ENCODE measurements at places on chromosomes 3 and 15.

GRCh38 chr15:90055182-90055581 is 47.1 kb downstream of the IDH2 start:
- DNase-seq = no peak

DNA sequence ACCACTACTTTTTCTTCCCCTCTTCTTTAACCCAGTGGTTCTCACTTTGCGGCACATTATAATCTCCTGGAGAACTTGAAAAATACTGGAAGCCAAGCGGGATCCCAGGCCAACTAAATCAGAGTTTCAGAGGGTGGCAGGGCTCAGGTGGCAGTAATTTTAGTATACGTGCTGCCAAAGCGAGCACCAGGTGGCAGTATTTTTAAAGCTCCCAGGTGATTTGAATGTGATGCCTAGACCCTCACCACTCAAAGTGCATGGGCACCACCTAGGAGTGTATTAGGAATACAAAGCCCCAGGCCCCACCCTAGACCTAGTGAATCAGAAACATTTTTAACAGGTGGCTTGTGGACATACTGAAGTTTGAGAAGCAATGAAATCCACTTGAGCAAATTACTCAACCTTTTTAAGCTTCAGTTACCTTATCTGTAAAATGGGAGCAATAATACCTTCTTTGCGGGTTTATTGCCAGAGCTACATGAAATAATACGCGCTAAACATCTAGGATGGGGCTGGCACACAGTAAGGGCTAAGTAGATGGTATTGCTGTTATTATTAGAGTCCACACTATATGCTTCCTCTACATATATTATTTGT is 8.3 kb downstream of the B3GALNT1 start:
- no peak for DNase-seq

DNA sequence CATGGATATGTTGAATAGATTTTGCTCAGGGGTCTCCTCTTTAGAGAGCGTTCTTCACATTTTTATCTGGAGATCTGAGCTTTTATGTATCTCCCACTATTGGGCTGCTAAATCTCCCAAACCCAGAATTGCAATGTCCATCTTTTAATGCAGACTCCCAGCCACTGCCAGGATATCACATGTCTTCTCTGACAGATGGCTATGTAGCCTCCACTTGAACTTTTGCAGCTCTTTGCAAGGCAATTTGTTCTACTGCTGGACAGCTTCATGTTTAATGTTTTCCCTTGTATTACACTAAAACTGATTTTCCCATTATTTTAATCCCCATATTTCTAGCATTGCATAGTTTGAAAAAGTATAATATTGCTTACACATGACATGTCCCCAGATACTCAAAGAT is 177.2 kb downstream of the LPP start:
- no peak for DNase-seq

DNA sequence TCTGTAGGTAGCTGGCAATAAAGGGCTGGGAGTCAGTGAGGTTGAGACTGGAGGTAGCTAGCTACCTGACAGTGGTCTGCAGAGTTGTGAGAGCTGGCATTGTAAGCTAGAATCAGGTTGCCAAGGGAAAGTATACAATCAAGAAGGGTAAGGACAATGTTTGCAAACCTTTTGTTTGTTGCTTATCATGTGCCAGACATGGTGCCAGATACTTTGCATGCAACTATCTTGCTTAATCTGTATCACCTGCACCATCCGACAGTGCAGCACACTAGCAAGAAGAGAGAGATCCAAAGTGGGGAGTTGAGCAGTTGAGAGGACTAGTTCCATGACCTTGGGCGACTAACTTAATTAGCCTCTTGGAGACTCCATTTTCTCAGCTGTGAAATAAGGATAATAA is 236.4 kb downstream of the PDCD6IP start:
- no peak for DNase-seq

GRCh38 chr3:9955611-9956352 is 3.6 kb upstream of the PRRT3 start:
- DNase-seq = no peak

- DNase-seq = no peak
Observed at GRCh38 chr3:194906229-194906629, 220.5 kb downstream of the FAM43A start.

- DNase-seq = no peak
Observed at GRCh38 chr3:116552246-116552645, 107.0 kb upstream of the LSAMP start.

DNA sequence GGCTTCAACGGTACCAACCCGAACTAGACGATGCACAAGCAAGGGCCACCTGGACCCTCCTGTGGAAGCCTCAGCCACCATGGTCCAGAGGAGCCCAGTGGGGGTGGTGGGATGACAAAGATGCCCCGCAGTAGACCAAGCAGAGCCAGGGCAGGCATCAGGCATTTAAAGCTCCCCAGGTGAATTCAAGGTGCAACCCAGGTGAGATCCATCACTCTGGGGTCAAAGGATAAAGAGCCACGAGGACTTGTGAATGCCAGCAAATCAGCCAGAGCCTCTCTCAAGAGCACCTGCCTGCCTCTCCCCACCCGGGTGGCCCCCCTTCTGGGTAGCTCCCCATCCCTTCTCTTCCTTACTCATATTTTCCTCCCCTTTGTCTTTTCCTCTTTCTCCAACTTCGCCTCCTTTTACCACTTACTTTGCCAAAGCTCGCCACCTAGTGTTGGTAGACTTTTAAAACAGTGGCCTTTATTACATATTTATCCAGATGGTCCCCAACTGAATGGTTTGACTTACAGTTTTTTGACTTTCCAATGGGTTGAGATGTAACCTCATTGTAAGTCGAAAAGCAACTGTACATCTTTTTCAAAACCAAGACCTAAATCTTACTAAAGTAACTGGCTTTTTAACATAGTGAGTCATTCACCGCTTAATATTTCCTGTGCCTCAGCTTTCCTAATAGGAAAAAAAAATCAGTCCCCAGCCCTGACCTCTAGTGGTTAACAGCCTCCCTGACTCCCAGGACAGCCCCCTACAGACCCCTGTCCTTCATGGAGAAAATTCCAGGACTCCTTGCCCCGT is 18.8 kb downstream of the PLA2G4F start:
- no peak for DNase-seq

DNA sequence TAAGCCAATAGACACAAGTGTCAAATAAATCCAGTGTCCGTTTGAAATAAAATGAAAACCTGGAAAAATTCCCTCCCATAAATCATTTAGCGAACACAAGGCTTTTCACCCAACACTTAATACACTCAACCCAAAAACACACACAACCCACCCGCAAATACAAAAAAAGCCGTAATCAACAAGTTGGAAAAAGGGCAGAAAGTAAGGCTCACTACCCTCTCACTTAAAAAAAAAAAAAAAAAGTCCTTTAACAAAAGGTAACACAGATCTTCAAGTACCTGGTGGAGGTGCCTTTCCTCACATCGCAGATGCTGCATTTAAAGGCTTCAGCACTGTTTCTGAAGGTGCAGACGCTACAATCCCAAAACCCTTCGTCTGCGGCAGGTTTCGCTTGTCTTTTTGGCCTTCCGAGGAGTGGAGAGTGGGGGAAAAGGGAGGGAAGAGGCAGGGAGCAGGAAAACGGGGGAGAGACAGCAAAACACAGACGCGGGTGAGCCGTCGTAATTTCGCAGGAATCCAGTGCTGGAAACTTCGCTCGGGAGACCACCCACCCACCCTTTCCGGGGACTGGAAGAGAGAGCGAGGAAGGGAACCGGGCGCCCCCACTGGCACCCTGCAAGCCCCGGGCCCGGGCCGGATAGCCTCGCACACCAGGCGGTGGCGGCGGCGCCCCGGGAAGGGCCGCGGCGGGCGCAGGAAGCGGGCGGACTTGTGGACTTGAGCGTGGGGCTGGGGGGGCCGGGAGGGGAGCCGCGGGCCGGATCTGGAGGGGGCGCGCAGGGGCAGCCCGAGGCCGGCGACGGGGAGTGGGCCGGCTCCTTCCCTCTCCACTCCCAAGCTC is 401.8 kb downstream of the SHQ1 start:
- no peak for DNase-seq

GRCh38 chr3:167863811-167864551 is 128.5 kb downstream of the SERPINI1 start:
- DNase-seq = no peak

GRCh38 chr3:161104561-161105551 is at the start of gene B3GALNT1:
B3GALNT1 (minus strand) TSS chr3:161105349; CDS start chr3:161086754, 18,595 bp downstream.
- no peak for DNase-seq

DNA sequence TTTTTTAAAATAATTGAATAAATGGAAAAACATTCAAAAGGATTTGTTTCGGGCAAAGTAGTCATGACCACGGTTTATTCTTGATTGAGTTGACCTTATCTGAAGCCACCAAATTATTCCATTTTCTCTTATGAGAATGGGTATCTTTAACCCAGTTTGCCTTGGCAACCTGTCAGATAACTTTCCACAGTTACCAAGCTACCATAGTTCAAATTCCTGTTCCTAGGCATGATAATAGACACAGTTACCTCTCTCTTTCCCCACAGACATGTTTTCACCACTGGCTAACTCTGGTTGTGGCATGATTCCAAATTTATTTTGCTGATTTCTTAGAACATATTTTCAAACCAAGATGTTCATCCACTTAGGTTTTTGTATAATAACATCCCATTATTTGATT is 84.9 kb downstream of the NECTIN3 start:
- DNase-seq = no peak
